ENCODE measurements at places on chromosomes 4 and X.

GRCh38 chr4:82017680-82018079, 356.1 kb downstream of the HNRNPD start:
- DNase-seq: no peak

DNA sequence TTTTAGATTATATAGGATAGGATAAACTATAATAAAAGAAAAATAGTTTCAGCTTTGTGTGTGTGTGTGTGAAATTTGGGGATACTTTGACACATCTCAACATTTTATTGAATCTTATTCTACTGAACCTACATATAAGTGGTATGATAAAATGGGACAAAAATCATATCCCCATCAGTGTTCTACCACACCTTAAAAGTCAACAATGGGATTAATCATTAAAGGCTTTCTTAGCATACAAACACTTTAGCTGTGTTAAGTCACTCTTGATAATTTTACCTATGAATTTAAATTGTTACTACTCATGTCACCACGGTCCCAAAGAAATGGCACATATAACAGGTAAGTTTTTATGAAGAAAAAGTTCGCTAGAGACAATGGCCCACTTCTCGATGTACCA, 37.7 kb upstream of the LRBA start:
- DNase-seq: no peak

DNA sequence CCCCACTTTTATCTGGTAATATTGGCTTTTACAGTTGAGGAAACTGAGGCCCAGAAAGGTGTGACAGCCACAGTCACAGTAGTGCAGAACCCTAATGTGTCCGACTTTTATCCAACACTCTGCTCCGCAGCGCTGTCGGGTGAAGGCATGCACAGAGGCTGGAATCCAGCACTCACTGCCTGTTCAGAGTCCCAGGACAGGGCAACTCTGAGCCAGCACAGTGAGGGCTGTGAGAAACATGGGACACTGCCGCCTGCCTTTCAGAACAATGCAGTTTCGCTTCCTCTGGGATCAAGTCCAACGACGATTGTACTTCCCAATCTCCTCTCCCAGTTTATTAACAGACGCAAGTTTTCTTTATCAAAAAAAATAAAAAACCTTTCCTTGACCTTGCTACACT, 41.9 kb upstream of the PDGFRA start:
- DNase-seq: no peak

DNA sequence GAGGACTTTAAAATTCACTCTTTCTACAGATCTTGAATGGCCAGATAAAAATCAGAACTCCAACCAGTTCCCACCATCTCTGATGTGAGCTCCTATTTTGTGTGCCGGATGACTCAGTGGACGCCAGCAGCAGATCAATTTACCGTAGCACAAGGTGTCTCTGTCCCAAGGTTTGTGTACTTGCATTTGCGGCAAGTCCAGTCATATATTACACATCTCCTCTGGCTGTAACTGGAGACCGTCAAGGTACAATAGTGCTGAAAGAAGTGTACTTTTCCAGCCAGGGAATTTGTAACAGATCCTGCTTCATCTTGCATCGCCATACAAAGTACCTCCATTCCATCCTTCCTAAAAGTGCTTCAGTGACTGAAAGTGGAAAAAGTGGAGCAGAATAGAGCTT, 108.2 kb upstream of the SORBS2 start:
- DNase-seq: no peak

DNA sequence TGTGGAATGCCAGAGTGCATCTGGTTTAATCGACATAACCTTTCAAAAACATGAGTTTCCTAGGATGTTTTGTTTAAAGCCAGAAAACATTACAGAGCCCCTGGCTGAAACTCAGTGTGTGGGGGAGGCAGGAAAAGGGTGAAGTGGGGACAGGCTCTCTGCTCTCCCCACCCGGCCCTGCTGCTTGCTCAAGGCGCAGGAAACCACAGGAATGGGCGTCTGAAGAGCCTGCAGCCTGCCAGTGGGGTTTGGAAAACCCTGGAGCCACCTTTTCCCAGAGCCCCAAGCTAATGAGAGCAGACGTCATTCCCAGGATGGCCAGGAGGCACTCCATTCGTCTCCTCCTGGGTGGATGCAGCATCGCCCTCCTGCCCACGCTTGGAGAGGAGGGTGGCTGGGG, 240.6 kb downstream of the AFAP1 start:
- DNase-seq: no peak

GRCh38 chr4:147629783-147630730, 12.9 kb downstream of the TMEM184C start:
- DNase-seq: no peak

GRCh38 chr4:77203380-77204197, 46.6 kb downstream of the CCNG2 start:
- no peak for DNase-seq

- no peak for DNase-seq
Observed at GRCh38 chr4:176549161-176549865, 229.5 kb downstream of the SPCS3 start.

GRCh38 chr4:122873821-122874593, 47.4 kb downstream of the FGF2 start:
- DNase-seq: no peak

DNA sequence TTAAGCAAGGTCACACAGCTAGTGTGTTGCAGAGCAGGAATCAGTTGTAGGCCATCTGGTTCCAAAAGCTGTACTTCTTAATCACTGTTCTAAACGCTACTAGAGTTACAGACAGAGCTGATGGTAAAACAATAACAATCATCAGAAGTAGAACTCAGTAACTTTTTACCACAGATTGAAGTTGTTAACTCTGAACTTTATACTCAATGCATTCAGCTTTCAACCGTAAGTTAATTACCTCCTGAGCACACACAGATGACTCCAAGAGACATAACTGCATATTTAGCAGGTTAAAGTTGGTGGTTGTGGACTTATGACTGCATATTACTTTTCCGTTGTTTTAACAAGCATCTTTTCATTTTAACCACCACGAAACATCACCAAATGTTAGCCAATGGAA, 127.3 kb downstream of the PRSS12 start:
- DNase-seq: no peak

DNA sequence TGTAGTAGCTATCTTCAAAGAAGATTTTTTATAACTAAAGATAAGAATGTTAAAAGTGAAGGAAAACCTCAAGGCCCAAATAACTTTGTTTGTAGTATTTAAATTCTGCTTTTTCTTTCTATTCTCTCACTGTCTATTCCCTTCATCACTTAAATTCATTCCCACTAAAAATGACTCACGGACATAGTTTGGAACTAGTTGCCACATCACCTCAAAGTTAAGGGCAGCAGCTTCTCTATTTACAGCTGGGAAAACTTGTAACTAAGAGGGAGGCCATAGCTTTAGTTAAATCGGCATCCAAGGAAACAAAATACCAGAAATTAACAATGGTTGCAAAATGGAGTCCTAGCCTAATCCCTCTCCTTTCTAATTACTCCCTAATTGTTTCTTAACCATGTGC, 325.4 kb upstream of the MAGEB2 start:
- no peak for DNase-seq

DNA sequence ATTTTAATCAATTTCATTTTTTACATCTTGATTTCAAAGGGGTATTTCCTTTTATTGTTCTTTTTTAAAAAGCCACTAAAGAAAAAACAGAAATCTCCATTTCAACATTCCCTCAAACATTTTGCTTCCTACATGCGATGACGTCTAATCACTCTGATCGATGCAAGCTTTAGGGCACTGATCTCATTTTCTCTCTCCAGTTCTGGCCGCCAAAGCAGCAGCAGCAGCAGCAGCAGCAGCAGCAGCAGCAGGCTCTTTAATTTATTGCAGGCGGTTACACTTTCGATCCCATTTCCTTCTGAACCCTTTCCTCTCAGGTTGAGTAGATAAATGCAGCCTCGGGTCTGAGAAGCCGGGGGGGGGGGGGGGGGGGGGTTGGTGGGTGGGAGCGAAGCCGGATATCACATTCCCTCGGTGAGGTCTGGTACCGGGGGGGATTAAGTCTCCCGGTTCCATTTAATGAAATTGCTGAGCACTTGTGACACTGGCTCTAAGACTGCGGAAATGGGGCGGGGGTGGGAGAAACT, 3.4 kb upstream of the PCDH7 start:
- DNase-seq: no peak

- no peak for DNase-seq
Observed at GRCh38 chr4:73715659-73716058, 24.7 kb upstream of the CXCL8 start.

DNA sequence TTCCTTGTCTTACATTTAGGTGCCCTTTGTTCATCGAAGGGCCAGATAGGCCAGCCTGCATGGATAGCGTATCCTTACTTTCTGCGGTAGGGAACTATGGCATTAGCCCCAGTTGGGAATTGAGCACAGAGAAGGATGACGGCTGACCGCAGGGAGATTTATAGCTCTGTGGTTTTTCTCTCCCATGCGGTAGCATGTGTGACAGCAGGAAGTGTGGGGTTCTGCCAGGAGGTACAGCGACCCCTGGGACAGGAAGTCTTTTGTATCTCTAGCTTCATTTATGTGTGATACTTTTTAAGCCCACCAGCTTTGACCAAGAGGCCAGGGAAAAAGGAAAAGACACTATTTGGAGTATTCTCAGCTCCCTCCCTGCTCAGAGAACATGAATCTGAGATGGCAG, 33.1 kb downstream of the GAB3 start:
- no peak for DNase-seq

- DNase-seq: no peak
Observed at GRCh38 chr4:182564724-182565369, 321.6 kb downstream of the TENM3 start.

- no peak for DNase-seq
Observed at GRCh38 chrX:154761977-154762536, 607 bp upstream of the DKC1 start.

DNA sequence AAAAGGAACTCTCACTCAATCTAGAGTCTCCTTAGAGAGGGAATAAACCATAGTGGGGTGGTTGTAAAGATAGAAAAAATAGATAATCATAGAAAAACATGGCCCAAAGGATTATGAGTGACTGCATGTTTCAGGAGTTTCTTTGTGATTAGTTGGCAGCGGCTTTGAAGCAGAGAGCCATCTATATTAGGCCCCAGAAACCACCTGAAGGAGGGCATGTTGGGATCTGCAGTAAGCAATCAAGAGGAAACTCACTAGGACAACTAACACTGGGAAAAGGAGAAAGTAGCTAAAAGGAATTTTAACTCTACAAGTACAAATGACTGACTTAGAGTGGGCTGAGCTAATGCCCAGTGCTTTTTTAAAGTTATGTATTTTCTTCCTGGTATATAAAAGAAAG, 269.2 kb upstream of the NRK start:
- DNase-seq: no peak

DNA sequence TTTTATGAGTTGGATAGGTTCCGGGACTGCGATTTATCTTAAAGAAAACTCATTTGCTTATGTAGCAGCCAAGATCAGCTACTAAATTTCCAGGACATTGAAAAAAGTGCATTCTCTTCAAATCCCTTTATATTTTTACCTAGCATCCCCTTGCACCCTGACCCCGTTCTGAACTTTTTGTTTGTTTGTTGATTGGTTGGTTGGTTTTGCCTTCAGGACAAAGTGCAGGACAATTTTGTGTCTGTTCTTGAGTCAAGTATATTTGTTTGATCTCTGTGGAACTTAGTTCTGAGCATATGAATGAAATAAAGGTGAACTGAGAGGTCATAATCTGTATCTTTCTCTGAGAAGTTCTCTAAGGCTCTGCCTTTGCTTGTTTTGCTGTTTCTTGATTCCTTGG, 12.8 kb upstream of the TAPT1 start:
- no peak for DNase-seq

DNA sequence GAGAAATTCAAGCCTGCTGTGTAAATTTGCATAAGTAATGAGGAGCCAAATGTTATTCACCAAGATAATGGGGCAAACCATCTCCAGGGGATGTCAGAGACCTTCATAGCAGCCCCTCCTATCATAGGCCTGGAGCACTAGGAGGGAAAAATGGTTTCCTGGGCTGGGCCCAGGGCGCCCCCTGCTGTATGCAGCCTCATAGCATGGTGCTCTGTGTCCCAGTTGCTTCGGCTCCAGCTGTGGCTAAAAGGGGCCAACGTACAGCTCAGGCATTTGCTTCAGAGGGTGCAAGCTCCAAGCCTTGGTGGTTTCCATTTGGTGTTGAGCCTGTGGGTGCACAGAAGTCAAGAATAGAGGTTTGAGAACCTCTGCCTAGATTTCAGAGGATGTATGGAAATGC, 859.3 kb downstream of the RPA4 start:
- DNase-seq: no peak

- DNase-seq: no peak
Observed at GRCh38 chr4:156999175-156999517, 27.5 kb upstream of the PDGFC start.

- DNase-seq: no peak
Observed at GRCh38 chr4:84673475-84674240, 90.7 kb downstream of the CDS1 start.

DNA sequence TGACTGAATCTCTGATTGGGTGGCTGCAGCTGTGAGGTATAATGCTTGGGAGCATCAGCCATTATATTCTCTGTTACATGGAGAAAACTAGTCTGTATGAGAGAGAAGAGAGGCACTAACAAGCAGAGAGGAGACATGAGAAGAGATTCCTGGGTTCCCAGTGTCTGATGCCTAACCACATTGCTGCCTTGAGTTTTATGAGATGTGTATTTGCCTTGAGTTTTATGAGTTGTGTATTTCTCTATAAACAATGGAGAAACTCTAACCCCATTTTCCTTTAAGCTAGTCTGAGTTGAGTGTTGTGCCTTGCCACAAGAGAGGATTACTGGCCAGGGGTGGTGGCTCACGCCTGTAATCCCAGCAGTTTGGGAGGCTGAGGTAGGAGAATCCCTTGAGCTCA, 208.1 kb downstream of the BCOR start:
- no peak for DNase-seq

DNA sequence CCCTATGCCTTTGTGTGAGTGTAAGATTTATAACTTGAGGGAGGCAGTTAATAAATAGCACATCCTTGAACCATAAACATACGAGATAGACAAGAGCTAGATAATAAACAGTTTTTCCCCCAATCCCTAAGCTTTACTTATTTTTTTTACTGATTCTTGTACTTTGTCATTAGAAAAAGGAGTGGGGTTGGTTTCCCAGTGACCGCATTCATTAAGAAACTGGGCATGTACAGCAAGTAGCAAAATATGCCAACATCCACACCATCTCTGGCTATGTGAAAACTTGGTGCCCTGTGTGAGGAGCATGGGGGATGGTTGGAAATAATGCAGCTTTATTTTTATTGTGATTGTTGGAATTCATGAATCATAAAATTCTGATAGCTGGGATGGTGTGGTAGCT, 176.2 kb downstream of the CBR4 start:
- no peak for DNase-seq

Measured in vagina (tissue), 2 donors.